ENCODE measurements at places on chromosomes 5 and 9. TPM values are rescaled to one million over a fixed set of nuclear protein-coding genes. Genes with fewer than 3 reads are reported as not detected.

DNA sequence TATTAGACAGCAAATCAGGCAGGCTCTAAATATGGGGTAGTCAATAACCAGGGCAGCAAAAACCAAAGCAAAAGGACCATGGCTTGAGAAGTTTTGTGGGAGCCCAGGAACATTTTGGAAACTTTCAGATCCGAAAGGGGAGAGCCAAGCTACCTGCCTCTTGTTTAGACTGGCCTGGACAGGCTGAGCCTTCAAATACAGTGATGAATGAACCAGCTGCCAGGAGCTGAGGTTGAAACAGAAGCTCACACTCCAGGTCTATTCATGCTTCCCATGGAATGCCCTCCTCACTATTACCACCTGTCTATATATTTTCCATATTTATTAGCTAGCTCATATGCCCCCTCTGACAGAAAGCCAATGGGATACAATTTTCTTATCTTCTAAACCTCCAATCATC lies 150.8 kb upstream of the SLC44A1 start:
- DNase-seq: no peak

The FGFR4 gene
- total RNA-seq: 0.49 TPM

DNA sequence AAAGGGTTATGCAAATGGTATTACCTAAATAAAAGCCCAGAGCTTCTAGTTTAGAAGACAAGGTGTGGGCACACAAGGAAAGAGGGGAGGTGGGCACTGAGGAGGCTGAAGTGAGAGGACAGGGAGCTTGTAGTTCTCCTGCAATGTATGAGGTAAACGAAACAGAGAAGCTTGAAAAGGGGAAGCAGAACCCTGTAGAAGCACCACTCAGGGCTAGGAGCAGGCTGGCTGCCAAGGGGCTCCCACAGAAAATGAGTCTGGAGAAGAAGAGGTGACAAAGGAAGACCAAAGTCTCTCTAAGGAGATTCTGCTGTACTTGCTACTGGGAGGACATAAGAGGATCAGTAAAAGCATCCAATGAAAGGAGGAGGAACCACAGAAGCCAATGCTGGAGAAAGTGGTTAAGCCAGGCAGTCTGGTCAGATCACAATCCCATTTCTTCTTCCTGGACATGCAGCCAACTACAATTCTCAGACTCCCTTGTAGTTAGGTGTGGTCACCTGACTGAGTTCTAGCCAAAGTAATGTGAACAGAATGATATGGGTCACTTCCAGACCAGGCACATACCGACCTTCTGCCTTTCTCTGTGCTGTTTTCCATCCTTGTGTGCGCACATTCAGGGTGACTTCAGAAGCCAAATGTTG lies 174.5 kb upstream of the MAP3K1 start:
- peak; percentile 22 for DNase-seq

The ADAMTSL2 gene
- 9.3 TPM for total RNA-seq

DNA sequence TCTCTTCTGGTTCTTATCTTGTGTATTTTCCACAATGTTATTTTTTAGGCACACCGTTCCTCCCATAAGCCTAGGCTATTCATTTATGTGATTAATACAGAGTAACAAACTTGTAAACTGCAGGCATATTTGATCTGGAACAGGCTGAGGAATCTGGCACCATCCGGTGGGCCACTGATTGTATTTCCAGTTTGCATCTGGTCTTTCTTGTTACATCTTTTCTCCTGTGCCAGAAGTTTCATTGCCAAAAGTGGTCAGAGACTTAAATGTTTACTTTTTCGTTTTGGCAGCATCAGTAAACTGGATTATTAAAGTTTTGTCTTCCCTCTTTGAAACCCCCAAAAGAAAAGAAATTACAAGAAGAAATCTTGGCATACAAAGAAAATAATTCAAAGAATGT lies 17.9 kb upstream of the ZCCHC7 start:
- DNase-seq: no peak

GRCh38 chr9:117414906-117415331 lies at the start of gene ASTN2:
TSS of gene ASTN2 (minus strand) at chr9:117415057. CDS start at chr9:117414938, 119 bp downstream.
- peak; percentile 13 for DNase-seq

GRCh38 chr9:132511191-132511999 lies 71.0 kb upstream of the BARHL1 start:
- no peak for DNase-seq

DNA sequence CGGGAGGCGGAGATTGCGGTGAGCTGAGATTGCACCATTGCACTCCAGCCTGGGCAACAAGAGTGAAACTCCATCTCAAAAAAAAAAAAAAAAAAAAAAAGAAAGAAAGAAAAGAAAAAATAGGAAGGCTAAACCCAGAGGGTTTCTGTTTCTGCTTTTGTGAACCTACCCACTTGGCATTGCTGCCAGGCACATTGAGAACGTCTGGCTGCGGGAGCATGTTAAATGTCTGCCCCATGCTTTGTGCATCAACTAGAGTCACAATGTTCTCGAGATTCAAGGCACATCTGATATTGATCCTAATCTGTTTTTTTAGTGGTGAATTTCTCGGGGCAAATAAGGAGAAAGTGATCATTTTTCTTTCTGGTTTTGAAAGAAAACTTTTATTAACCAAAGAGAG lies 2.8 kb downstream of the SLC25A25 start:
- DNase-seq: no peak

GRCh38 chr9:116724123-116724522 lies 37.0 kb downstream of the TRIM32 start:
- no peak for DNase-seq

DNA sequence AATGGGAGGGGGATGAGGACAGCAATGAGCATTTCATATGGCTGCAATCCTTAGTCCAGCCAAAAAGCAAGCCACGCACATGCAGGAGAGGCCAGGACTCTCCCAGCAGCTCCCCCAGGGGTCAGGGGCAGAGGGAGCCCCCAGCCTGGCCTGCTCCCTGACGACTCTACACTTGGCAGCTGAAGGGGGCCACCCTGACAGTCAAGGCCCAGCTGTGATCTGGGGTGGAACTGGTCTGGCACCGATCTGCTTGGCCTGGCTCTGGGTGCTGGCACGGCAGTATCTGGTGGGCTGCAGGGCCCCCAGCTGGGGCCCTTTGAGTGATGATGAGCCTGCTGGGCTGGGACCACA lies 118.1 kb downstream of the ADAMTS2 start:
- DNase-seq: no peak

- no peak for DNase-seq
Observed at GRCh38 chr5:158933494-158934318, 166.0 kb downstream of the EBF1 start.

DNA sequence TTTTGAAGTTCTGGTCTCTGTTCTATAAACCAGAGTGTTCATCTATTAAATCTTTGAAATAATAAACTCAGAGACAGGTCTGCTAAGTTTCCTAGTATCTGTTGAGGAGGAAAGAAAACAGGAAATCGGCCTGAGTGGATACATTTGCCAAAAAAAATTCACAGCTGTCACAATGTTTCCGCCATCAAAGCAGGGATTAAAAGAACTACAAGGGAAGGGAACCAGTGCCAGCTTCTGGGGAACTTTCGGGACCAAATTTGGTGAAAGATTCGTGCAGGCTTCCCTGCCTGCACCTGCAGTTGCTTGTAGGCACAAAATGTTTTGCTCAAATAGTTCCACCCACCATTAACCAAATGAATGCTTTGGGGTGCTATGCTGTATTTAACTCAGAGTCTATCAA lies 267.5 kb downstream of the MSX2 start:
- DNase-seq: no peak

DNA sequence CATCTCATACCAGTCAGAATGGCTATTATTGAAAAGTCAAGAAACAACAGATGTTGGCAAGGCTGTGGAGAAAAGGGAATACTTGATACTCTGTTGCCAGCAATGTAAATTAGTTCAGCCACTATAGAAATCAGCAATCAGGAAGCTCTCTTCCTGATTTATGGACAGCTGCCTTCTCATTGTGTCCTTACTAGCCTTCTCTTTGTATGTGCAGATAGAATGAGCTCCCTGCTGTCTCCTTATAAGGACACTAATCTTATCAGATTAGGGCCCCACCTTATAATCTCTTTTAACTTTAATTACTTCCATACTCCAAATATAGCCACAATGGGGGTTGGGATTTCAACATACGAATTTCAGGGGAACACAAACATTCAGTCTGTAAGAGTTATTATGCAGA lies 38.0 kb downstream of the KCNV2 start:
- DNase-seq: no peak

Measured in thyroid gland (tissue), 4 donors.